GM12864 (cell line): ENCODE measurements at places on chromosomes 3 and 15.

DNA sequence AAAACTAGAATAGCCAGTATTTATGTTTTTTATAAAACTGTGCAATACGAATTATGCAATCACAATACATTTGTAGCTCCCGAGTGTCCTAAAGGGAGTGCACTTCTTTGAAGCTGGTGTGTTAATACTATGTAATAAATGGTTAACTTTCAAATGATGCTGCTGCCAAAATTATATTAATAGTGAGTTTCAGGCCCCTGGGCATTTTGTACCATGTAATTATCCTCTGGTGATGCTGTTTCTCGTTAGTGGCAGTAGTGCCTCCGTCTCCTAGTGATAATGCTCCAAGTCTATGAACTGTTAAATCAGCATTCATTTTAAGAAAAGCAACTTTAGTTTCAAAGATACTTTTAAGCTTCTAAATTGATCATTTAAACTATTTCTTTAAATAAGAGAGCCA is 132.7 kb upstream of the BHLHE40 start:
- no peak for DNase-seq

DNA sequence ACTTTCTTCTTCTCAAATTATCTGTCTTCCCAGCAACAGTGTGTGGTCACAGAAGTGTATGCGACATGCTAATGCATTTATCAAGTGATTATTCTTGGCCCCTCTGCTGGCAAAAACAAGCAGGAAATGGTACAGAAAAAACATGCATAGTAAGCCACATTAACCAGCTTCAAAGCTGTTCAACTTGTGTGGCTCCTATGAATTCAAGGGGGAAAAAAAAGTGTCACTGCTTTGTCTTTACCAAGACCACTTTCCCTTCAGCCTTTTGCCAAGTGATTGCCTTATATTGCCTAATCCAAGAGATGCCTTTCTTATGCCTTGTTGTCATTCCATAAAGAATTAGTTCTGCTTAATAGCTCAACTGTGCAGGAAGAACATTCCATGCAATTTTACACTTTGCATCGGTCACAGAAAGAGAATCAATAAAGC is 39.1 kb downstream of the PRTG start:
- DNase-seq = no peak

DNA sequence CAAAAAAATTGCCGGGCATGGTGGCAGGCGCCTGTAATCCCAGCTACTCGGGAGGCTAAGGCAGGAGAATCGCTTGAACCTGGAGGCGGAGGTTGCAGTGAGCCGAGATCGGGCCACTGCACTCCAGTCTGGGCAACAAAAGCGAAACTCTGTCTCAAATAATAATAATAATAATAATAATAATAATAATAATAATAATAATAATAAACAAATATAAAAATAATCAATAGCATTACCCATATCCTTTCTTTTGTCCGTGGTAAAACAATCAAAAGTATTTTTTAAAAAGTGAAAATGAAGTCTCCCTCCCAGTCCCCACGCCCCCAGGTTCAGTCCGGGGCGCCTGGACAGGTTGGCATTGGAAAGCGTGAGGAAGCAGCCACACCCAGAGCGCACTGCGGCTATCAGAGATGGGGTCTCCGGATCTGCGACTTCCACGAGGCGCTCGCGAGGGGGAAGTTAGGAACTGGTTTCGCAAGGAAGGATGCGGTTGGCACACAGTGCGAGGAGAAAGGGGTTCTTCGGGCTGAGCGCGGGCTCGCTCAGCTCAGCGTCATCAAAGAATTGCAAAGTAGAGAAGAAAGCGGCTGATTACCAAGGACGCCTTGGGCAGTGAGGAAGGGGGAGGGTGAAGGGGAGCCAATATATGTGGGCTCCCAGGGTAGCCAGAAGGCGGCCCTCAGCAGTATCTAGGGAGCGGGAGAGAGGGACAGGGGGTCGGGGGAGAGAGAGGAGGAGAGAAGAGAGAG is 69.5 kb upstream of the EPHB3 start:
- DNase-seq = no peak

DNA sequence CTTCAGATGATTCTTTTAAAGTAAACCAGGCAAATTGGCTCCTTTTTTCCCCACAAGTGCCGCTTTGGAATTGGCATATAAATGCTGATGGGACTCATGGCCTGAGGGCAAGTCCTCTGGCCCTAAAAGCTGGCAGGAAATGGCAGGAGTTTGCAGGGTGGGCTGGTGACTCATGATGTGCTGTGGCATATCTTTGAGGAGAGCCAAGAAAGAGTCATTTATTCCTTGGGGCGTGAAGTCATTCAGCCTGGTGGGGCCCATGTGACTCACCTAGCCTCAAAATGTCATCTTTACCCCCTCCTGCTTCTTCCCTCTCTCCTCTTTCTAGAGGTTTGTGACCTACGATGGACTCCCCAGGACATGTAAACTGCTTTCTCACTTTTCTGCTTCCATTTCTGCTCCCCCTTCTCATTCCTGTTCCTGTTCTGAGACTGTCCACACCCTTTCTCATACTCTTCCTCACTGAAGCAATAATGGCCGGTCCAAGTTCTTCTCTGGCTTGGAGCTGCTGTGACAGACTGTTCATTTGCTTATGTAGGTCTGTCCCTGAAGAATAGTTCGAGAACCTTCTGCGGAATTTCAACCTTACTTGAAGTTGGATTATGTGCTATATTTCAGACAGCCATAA is 326.1 kb downstream of the SATB1 start:
- DNase-seq = no peak

DNA sequence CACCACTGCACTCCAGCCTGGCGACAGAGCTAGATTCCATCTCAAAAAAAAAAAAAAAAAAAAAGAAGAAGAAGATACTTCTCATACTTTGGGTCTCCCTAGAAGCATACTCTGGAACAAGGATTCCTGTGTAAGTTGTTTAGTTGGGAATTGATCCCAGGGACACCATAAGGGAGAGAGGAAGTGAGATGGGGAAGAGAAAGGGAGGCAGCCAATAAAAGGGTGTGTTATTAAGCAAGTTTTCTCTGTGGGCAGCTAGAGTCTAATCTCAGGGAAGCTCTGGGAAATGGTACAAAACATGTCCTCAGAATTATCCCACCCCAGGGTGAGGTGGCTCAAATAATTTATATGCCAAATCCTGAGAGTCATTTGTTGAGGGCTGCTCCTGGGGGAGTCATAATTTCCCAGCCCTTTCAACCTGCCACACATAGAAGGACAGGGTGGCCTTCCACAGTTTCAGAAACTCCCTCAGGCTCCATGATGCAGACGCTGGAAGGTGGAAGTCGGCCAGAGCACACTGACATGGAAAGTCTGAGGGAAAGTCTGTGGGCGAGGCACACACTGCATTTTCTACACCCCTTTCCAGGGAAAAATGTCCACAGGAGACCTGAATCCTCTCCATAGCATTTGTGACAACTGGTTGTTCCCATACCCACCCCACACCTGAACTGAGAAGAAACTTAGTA is 86.4 kb upstream of the SLC4A7 start:
- no peak for DNase-seq

- DNase-seq = no peak
These were observed 130.6 kb upstream of the IGSF10 start for GRCh38 chr3:151591441-151591840.
